ENCODE measurements at places on chromosomes 3 and 15. TPM values are rescaled to one million over a fixed set of nuclear protein-coding genes. Genes with fewer than 3 reads are reported as not detected.

The C3orf49 gene
- total RNA-seq: not detected

The GOLGA8O gene
- 0.79 TPM for total RNA-seq

DNA sequence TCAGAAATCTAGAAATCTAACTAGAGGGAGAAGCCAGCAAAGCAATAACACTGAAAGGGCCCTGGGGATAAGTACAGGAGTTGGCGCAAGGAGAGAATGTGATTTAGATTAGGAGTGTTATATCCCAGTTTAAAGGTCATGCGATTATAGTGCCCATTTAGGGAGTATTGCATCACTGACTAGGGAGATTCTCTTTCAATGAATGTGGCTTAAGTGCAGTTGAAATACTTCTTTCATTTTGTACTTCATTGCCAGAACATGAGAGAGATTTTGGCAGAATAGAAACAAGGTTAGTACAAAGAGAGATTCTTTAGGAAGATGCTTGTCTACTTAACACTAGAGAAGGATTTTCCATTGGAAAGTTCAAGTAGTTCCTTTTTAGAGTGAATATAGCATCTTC lies 13.9 kb downstream of the ROBO2 start:
- no peak overlapping the region for H3K4me3 ChIP-seq
- H3K27ac ChIP-seq: no peak overlapping the region
- H3K36me3 ChIP-seq: no peaks in the 10 kb centered on the region
- H3K4me1 ChIP-seq: peaks cover 30% of the 10 kb centered on the region

DNA sequence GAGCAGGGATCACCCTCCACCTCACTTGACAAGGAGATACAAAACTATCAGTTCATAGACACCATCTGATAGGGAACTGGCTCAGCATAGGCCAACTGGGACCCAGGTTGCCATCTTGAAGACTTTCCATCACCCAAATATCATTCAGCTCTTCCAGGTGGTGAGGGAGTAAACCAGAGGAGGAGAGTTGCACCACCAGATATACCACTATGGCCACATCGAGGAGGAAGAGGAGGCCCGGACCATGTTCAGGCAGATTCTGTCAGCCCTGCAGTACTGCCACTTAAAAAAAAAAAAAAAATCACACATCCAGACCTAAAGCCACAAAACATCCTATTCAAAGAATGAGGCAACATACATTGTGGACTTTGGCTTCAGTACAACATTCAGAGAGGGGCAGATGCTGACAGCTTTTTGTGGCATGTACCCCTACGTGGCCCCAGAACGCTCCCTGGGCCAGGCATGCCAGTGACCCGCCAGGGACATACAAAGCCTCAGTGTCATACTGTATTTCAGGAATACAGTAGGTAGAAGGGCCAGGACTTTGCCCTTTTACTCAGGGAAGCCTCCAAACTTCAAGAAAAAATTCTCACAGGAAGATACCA lies 18.4 kb upstream of the EMC3 start:
- no peak overlapping the region for H3K4me3 ChIP-seq
- H3K36me3 ChIP-seq: peaks cover 11% of the 10 kb centered on the region
- no peak overlapping the region for H3K27ac ChIP-seq

DNA sequence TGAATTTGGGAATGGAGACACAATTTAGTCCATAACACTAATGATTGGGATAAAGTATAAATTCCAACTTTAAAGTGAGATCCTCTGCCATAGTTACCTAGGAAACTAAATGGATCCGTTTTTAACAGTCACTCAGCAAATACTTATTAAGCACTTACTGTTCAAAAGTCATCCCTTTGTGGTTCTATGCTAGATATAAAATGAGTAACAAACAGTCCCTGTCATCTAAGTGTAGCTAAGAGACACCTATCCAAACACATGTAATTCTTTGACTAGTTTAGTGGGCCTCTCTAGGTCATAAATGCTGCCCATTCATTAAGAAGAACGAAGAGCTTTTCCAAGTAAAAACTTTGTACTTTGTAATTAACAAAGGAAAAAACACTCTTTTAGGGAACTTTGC lies 244.2 kb upstream of the CDIN1 start:
- no peak for DNase-seq
- H3K4me1 ChIP-seq: peaks cover 23% of the 10 kb centered on the region
- peaks cover 4% of the 10 kb centered on the region for H3K36me3 ChIP-seq
- H3K27me3 ChIP-seq: no peaks in the 10 kb centered on the region
- no peak overlapping the region for H3K27ac ChIP-seq

The NDUFB5 gene
- total RNA-seq: 91.5 TPM

GRCh38 chr3:3851621-3852323 lies 52.5 kb downstream of the LRRN1 start:
- no peak overlapping the region for H3K27ac ChIP-seq
- H3K36me3 ChIP-seq: peaks cover 7% of the 10 kb centered on the region
- H3K27me3 ChIP-seq: no peaks in the 10 kb centered on the region
- H3K4me3 ChIP-seq: no peak overlapping the region
- peaks cover 47% of the 10 kb centered on the region for H3K4me1 ChIP-seq
- no peak for DNase-seq

The RTP1 gene
- not detected for total RNA-seq

DNA sequence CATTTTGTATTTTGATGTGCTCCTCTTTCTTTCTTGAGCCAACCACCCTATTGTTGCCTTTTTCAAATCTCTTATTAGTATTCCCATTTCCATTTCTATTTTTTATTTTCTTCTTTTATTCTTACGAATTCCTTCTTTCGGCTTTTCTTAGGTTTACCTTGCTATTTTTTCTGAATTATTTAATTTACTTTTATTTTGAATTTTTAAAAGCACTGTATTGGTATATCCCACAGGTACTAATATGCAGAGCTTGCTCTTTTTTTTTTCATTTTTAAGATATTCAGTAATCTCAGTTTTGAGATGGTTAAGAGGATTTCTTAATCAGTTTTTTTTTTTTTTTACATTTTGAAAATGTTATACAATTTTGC lies 18.4 kb upstream of the MCF2L2 start:
- peak overlapping the region; percentile 80 for H3K27ac ChIP-seq
- H3K27me3 ChIP-seq: peaks cover 17% of the 10 kb centered on the region
- no peaks in the 10 kb centered on the region for H3K36me3 ChIP-seq
- H3K4me1 ChIP-seq: peaks cover 18% of the 10 kb centered on the region
- DNase-seq: no peak

DNA sequence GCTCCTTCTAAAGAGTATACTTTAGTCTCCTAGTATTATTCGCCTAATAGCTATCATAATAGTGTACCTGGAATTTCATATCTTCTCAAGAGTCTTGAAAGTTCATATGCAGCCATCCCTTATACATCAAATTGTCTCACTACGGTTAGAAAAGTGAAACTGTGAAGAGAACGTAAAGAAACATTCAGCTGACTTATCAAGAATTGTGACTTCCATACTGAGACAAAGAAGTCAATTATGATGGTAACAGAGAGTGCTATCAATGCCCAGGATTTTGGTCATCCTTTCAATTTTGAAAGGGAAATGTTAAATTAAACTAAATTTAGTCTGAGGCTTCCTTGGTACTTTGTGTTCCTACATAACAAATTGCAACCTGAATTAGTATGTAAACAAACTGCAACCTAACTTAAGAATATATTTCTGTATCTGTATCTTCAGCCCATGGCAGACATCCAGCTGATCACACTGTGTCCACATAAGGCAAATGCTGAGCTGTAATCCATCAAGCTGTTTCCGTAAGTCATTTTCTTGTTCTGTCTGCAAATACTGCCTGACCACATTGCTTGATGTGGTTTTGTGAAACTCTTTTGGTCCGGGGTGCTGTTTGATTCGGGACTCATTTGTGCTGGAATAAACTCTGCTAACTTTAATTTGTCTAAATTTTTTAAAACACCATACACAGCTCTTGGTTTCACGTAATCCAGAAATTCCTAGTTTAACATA lies 469.6 kb downstream of the SI start:
- no peak overlapping the region for H3K27ac ChIP-seq
- no peak for DNase-seq
- H3K27me3 ChIP-seq: no peaks in the 10 kb centered on the region
- H3K4me1 ChIP-seq: no peaks in the 10 kb centered on the region
- no peaks in the 10 kb centered on the region for H3K36me3 ChIP-seq

The ST6GAL1 gene
- total RNA-seq: 51.8 TPM

- no peaks in the 10 kb centered on the region for H3K27me3 ChIP-seq
- H3K4me3 ChIP-seq: no peak overlapping the region
- H3K4me1 ChIP-seq: peaks cover 26% of the 10 kb centered on the region
Measured at GRCh38 chr3:50604110-50604621, 7.4 kb downstream of the CISH start.

The FMN1 gene
- total RNA-seq: 15.8 TPM

DNA sequence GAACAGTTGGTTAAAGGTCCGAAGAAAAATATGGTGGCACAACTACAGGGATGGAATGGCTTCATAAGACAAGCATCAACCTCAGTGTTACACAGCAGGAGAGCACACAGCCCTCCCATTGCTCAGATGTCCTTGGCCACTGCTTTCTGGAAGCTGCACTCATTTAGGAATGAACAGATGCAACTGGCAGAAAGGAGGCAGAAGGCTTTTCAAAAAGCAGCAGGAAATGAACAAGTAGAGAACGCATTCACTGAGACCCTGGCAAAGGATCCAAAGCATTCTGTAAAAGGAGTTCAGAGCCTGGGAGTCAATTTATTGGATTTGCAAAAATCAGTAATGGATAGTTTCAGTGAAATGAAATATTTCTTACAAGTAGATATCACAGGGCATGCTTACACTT lies 101.1 kb downstream of the PDZRN3 start:
- H3K27me3 ChIP-seq: no peaks in the 10 kb centered on the region
- no peak for DNase-seq
- no peak overlapping the region for H3K27ac ChIP-seq

The TMOD2 gene
- 8.3 TPM for total RNA-seq

GRCh38 chr3:45178183-45179023 lies 32.2 kb upstream of the CDCP1 start:
- no peaks in the 10 kb centered on the region for H3K27me3 ChIP-seq
- peaks cover 20% of the 10 kb centered on the region for H3K4me1 ChIP-seq
- no peak overlapping the region for H3K4me3 ChIP-seq
- DNase-seq: no peak
- no peaks in the 10 kb centered on the region for H3K36me3 ChIP-seq

The ZKSCAN7 gene
- total RNA-seq: 17.2 TPM

The PFN2 gene
- 369 TPM for total RNA-seq

- H3K36me3 ChIP-seq: no peaks in the 10 kb centered on the region
- peaks cover 4% of the 10 kb centered on the region for H3K4me1 ChIP-seq
- H3K4me3 ChIP-seq: no peak overlapping the region
- DNase-seq: no peak
Measured at GRCh38 chr3:32508711-32509110, 6.1 kb upstream of the CMTM6 start.

- peaks cover 6% of the 10 kb centered on the region for H3K4me1 ChIP-seq
- H3K27ac ChIP-seq: no peak overlapping the region
- H3K27me3 ChIP-seq: no peaks in the 10 kb centered on the region
- no peak for DNase-seq
- H3K36me3 ChIP-seq: no peaks in the 10 kb centered on the region
- H3K4me3 ChIP-seq: no peak overlapping the region
Measured at GRCh38 chr3:115071601-115072000, 75.5 kb downstream of the ZBTB20 start.

- no peaks in the 10 kb centered on the region for H3K36me3 ChIP-seq
- H3K4me3 ChIP-seq: peak overlapping the region; percentile 48
- peak overlapping the region; percentile 71 for H3K27ac ChIP-seq
- H3K4me1 ChIP-seq: peaks cover 37% of the 10 kb centered on the region
- H3K27me3 ChIP-seq: peaks cover 3% of the 10 kb centered on the region
- no peak for DNase-seq
Measured at GRCh38 chr3:146157325-146158060, 3.5 kb downstream of the PLOD2 start.

The ZPLD1 gene
- 1.5 TPM for total RNA-seq

GRCh38 chr3:41194701-41195100 lies 4.6 kb upstream of the CTNNB1 start:
- H3K4me1 ChIP-seq: no peaks in the 10 kb centered on the region
- H3K27ac ChIP-seq: no peak overlapping the region
- H3K27me3 ChIP-seq: peaks cover 3% of the 10 kb centered on the region
- H3K4me3 ChIP-seq: no peak overlapping the region

DNA sequence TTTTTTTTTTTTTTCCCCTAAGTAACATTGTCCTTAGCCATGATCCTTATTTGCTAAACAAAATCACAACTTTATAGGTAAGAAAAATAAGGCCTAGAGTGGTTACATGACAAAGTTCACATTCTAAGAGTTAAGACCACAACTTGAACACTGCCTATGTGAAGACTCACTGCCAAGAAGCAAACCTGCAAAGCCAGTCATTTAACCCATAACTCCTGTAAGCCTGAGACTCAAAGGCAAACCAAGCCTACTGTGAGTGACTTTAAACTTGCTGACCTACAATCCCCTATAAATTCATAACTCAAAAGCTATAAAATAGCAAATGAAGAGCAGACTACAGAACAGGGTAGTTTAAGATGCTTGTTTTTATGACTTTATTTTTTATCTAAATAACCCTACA lies 12.9 kb upstream of the ANKRD28 start:
- H3K4me1 ChIP-seq: peaks cover 4% of the 10 kb centered on the region
- H3K36me3 ChIP-seq: peaks cover 4% of the 10 kb centered on the region
- no peak for DNase-seq
- H3K27me3 ChIP-seq: no peaks in the 10 kb centered on the region
- H3K4me3 ChIP-seq: no peak overlapping the region

DNA sequence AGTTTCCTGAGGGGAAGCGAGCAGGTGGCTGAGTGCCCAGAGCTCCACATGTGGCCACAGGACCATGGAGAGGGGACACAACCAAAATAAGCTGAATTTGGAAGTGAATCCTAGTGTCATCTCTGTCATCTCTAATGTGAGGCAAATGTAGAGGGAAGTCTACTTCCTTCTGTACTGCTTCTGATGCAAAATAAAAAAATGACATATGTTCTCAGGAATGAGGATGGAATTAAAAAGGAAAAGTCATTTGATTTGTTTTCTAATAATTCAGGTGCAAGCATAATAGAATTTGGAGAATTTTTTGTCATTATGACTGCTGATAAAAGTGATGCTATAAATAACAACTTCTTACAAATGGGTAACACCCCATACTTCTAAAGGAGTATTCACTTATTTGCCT lies 59.5 kb upstream of the POU1F1 start:
- DNase-seq: no peak
- H3K27me3 ChIP-seq: no peaks in the 10 kb centered on the region
- no peaks in the 10 kb centered on the region for H3K36me3 ChIP-seq
- H3K27ac ChIP-seq: no peak overlapping the region
- no peak overlapping the region for H3K4me3 ChIP-seq

The KCNH8 gene
- 1.2 TPM for total RNA-seq

The SLC22A14 gene
- total RNA-seq: 0.29 TPM

The RPL35A gene
- 1,179 TPM for total RNA-seq

The NECTIN3 gene
- 56.1 TPM for total RNA-seq

GRCh38 chr3:96319166-96319565 lies 495.2 kb upstream of the EPHA6 start:
- DNase-seq: no peak
- no peak overlapping the region for H3K27ac ChIP-seq
- no peak overlapping the region for H3K4me3 ChIP-seq
- no peaks in the 10 kb centered on the region for H3K4me1 ChIP-seq
